ENCODE measurements at places on chromosomes 2 and 18. TPM values are rescaled to one million over a fixed set of nuclear protein-coding genes. Genes with fewer than 3 reads are reported as not detected.

The ERFE gene
- total RNA-seq = 1.1 TPM

DNA sequence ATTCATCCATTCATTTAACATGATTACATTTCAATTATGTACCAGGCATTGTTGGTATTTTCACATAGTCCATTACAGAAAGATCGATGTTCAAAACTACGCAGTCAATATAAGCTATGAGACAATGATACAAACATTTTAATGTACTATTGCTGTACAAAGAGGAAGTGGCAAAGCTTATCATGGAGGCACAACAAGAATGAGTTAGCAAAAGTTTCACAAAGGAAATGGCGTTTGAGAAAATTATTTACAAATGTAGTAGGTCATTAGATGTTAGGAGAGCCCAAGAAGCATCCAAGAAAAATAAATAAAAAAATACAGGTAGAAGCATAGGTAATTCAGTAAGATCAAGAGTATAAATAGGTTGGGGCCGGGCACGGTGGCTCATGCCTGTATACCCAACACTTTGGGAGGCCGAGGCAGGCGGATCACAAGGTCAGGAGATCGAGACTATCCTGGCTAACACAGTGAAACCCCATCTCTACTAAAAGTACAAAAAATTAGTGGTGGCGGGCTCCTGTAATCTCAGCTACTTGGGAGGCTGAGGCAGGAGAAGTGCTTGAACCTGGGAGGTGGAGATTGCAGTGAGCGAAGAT, 1730.8 kb upstream of the CELF4 start:
- no peak for DNase-seq

- DNase-seq = no peak
Measured at GRCh38 chr2:73823416-73823815, 5.3 kb upstream of the STAMBP start.

GRCh38 chr2:230254152-230254881, 28.8 kb downstream of the SP140 start:
- peak; percentile 54 for DNase-seq

DNA sequence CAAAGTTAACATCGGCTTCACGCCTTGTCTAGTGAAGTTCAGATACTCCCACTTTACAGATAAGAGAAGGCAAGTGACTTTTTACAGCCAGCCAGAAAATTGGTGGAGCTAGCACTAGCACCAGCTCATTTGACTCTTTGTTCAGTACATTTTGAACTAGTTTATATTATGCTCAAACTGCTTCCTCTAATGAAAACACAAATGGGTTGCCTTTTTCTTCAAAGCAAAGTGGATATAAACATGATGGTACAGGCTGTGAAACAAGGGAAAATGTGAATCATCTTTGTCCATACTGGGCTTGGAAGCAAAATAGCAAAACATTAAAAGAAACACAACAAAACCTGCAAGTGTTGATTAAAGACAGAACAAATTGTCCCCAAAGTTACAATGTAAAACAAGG, 99.6 kb upstream of the LHCGR start:
- no peak for DNase-seq

GRCh38 chr2:129885735-129886134, 93.7 kb upstream of the RAB6C start:
- DNase-seq = no peak

The LRRC30 gene
- not detected for total RNA-seq

DNA sequence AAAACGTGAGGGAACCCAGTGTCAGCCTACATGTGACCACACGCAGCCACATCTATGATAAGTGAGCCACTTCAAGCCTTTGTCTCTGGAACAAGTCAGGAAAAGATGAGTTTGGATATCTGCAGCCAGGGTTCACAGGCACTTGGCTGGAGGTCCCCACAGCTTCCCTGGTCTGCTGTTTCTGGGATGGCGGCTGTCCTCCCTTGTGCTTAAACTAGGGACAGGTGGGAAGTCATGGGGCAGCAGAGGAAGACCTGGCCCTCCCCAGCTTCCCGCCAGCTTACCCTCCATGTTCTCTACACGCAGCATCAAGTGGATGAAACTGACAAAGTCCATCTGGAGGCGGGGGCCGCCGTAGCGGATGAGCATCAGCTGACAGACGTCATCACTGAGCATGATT, 38.5 kb upstream of the GALNT14 start:
- DNase-seq = no peak

DNA sequence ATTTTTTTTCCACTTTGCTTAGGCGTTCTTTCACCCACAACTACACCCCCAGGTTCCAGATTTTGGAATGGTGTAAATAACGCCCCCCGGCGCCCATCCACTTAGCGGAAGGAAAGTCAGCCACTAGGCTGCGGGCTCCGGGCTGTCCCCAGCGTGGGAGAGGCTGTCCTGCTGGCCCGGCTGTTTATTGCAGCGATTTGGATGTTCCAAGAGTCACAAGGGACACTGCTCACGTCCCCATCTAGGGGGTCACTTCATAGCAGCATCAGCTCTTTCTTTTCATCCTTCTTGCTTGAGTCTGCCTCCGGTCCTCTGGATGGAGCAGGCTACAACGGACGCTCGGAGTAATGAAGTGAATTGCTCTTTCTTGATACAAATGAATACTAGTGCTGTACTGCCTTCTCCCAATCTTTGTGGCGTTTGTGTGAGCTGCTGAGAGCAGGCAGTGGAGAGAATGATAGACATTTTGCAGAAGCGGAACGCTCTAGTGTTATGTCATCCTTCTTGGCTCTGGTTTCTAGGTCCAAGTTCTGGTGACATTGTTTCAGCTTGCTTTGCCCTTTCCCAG, 50.7 kb upstream of the PAIP2B start:
- no peak for DNase-seq

DNA sequence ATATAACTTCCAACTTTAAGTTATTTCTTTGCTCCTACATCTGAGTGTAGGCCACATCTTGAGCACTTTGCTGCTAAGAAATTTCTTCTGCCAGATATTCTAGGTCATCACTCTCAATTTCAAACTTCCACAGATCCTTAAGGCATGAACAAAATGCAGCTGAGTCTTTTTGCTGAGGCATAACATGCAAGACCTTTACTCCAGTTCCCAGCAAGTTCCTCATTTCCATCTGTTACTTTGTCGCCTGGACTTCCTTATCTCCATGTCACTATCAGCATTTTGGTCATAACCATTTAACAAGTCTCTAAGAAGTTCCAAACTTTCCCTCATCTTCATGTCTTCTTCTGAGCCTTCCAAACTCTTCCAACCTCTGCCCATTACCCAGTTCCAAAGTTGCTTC, 1077.3 kb upstream of the TMEFF2 start:
- no peak for DNase-seq

The HOXD13 gene
- total RNA-seq = not detected

GRCh38 chr2:126895336-126895735, 3.4 kb upstream of the TEX51 start:
- DNase-seq = no peak

Measured in activated T-helper 2 cell treated with anti-CD3 and anti-CD28 coated beads, Interferon-gamma antibody, Interleukin-2, Interleukin-4, amounts not matched to agents 10 μg/mL and 5 μg/mL and 100 μg/mL, durations not matched to agents 14 hours and 24 hours and 36 hours (primary cell).